NB4 (cell line): ENCODE measurements at places on chromosomes 4 and X.

DNA sequence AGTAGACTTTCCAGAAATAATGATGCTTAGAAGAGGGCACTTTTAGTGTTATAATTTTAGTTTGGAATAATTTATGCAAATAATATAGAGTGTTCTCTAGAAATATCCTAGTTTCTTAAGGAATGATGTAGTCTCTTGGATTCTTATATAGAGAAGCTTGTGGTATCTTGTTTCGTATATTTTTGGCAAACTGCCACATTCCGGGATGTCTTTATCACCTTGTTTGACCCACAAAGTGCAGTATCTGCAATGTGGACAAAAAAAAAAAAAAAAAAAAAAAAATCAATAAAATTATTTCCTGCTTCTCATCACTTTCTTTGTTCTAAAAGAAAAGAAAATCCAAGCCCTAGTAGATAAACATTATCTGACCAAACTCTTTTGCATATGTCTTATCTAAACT, 1577.7 kb upstream of the TENM3 start:
- DNase-seq = no peak

GRCh38 chr4:96698831-96699230, 858.9 kb downstream of the PDHA2 start:
- DNase-seq = no peak

DNA sequence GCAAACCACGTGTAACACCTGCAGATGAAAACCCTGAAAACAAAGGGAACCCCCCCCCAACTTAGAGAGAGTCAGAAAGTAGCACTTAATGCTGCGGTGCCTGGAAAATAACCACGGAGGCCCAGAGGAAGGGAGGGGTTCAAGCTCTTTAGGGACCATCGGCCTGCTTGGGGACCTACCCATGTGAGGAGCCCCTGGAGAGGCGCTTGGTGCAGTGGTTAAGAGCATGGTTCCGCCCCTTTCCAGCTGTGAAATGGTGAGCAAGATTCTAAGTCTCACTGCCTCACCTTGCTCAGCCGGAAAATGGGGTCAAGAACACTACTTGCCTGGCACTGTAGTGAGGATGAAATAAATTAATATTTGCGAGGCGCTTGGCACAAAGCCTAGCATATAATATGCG, 13.8 kb downstream of the SLC25A5 start:
- no peak for DNase-seq

- DNase-seq = no peak
These were observed 76.3 kb downstream of the SOWAHB start for GRCh38 chr4:76821641-76822040.

DNA sequence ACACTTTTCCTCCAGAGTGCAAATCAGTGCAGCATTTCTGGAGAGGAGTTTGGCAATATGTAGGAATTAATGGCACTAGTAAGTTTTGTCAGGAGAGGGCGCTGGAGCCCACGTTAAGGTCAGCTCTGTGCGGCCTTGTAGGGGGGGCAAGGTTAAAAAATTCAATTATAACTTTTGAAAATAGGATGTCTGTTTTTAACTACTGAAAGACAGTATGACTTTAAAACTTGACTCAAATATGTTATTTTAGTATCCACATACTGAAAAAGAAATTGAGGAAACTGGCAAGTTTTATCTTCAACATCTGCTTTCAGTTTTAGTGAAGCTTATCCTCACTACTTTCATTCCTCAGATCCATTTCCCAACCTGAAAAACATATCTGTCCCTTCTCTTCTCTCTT, 30.9 kb upstream of the HSD17B13 start:
- DNase-seq = peak; percentile 22

GRCh38 chrX:46144566-46144965, 400.7 kb downstream of the ZNF674 start:
- no peak for DNase-seq

- peak; percentile 24 for DNase-seq
These were observed 36.6 kb downstream of the PHF8 start for GRCh38 chrX:54007682-54008081.

DNA sequence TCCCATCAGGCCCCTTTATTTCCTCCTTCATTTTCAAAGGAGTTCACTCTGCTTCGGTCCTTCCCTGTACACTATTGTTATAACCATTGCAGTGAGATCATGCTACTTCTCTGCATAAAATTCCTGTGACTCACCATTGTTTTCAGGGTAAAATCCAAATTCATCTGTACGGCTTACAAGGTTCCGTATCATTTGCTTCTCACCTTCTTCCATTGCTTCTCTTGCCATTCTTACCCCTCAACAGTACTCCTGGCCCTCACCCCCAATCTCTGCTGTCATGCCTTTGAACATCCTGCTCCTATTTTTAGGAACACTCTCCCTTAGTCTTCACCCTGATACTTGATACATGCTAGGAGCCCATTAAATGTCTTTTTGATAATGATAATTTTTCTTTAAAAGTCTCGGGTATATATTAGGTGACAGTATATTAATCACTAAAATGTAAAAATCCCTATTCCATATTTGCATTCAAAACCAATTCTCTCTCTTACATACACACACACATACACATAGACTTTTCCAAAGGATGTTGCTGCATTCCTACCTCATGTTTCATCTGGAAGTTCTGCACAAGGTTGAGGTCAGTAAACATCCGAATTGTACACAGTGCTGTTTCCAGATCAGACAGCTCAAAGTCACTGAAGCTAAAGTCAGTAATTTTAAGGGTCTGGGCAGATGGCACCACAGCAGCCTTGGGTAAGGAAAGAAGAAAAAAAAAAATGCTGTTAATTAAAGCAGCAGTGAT, 103.4 kb downstream of the PDE5A start:
- no peak for DNase-seq

DNA sequence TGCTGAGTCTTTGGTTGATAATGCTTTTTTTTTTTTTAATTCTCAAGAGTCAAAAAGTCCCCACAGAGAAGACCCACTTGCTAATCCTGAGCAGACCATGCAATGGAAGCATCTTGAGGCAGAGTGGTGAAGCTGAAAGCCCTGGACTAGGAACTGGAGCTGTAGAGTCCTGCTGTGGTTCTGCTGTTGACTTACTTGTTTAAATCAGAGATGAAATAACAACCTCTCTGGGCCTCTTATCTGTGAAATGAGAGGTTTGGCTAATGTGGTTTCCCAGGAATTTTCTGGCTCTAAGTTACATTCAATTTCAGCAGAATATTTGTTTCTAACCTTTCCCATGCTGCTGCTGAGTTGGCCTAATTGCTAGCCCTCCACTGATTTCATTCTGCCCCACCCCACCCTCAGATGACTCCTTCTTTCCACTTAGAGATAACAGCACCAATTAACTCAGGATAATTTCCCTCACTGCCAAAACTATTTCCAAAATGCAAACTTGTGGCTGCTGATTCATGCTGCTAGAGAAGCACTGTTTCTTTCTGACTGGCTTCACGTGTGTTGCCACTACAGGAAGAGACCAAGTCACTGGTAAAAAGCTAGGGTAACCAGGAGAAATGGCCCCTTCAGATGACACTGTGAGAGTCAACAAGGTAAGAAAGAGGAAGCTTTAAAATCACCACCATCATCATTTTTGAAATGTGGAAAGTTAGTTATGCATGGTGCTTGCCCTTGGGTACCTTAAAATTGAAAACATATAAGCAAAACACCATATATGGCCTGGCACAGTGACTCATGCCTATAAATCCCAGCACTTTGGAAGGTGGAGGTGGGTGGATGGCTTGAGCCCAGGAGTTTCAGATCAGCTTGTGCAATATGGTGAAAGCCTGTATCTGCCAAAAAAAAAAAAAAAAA, 326.4 kb downstream of the DCHS2 start:
- DNase-seq = no peak
